ENCODE measurements at places on chromosomes 2 and 18.

GRCh38 chr2:190841707-190842505 is 38.7 kb upstream of the GLS start:
- DNase-seq, result peak; percentile 57

DNA sequence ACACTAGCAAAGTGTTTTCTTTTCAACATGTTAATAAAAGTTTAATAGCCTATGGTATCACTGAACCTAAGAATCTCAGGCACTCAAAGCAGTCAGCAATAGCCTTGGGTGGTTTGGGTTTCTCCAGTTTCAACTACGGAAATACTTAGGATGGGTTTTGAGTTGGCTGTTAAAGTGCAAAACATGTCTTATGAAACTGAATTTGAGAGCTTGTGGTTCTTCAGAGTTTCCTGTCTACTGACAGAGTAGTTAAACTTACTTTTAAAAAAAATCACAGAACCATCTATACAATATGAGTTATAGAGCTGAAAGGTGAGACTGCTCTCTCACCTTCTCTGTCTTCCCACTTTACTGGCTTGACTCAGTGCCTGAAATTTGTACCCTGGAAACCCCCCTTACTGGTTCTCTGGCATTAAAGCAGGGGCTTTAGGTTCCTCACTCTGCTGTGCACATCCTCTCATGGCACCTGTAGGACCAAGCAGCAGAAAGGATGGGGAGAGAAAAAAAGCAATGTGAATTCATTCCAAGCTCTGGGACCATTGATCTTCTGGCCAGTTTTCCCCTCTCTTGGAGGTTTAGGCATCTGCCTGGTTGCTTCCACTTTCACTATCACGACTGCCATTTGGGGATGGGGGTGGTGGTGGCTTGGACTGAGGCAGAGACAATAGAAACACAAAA is 18.1 kb downstream of the CCDC141 start:
- DNase-seq, result no peak

GRCh38 chr2:207939342-207940108 is 85.8 kb downstream of the PLEKHM3 start:
- DNase-seq, result no peak

DNA sequence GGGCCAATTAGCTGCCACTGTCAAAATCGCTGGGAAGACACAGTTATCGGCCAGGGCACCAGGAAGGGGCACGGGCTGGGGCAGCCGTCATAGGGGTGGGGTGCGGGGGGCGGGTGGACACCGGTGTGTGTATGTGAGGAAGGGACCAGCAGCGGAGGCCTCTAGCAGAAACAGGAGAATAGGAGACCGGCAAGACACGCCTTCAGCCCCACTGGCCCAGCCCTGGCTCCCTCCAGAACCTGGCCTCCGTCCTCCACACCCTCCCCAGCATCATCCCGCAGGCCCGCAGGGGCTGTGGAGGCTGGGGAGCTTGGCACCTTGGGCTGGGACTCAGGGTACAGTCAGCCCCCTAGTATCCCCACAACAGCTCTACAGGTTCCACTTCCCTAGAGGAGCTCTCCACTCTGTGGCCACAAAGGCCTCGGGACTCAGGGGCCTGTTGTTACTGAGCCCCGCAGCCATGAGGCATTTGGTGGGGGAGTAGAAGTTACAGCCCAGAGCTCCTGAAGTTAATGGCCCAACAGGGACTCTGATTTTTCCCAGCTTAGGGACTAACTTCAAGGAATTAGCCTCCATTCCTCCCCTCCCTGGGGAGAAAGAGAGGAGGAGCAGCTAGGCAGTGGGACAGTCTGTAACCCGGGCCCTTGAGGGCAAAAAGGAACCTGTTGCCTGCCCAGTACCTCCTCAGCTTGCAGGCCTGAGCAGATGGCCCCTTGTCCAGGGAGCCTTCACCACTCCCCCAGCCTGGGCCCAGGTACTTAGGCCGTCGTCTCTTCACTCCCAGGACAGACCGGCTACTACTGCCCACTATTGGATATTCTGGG is 19.9 kb downstream of the SH2D6 start:
- no peak for DNase-seq

GRCh38 chr2:240573071-240573515 is 4.8 kb downstream of the RNPEPL1 start:
- no peak for DNase-seq

DNA sequence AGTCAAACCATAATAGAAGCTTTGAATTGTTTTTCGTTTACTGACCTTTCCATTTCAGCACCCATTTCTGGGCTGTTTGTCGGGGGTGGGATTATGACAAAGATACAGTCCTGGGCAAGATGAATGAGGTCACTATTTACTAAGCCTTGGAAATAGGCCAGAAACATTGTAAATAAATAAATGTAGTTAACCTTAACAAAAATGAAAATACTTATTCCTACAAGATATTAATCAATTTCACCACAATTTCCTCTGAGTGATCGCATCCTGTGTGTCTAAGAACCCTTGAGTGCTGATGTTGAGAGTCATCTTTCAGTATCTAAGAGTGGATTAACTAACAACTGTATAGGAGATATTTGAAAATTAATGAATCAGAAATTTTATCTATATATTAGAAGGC is 14.0 kb downstream of the ITGA4 start:
- DNase-seq, result peak; percentile 57

DNA sequence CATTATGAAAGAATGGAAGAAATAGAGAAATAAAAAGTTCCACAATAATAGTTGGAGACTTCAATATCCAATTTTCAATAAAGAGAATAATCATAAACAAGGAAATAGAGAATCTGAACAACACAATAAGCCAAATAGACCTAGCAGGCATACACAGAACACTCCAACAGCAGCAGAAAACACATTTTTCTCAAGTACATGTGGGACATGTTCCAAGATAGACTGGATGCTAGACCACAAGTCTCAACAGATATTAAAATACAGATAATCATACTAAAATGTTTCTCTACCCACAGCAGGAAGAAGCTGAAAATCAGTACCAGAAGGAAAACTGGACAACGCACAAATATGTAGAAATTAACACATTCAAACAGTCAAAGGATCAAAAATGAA is 113.9 kb downstream of the USP34 start:
- DNase-seq, result no peak

DNA sequence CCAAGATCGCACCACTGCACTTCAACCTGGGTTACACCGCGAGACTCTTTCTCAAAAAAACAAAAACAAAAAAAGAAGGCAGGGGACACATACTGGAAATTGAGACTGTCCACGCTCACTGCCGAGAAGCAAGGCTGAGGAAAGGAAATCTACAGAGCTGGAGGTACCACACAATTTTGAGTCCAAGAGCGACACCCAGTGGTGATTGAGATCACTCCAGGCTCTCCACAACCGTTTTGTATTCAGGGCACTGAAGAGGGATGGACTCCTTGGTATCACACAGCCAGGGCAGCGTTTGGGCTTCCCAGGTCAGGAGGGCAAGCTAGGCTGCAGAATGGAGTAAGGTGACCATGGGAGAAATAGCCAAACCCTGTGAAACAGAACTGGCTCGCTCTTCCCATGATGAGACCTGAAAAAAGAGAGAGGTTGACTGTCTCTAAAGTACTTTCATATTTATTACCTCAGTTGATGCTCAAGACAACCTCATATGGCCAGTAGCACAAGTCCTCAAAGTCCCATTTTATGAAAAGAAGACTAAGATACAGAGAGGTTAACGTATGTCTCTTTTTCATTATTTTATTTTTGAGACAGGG is 74.5 kb upstream of the YPEL5 start:
- DNase-seq, result peak; percentile 67

DNA sequence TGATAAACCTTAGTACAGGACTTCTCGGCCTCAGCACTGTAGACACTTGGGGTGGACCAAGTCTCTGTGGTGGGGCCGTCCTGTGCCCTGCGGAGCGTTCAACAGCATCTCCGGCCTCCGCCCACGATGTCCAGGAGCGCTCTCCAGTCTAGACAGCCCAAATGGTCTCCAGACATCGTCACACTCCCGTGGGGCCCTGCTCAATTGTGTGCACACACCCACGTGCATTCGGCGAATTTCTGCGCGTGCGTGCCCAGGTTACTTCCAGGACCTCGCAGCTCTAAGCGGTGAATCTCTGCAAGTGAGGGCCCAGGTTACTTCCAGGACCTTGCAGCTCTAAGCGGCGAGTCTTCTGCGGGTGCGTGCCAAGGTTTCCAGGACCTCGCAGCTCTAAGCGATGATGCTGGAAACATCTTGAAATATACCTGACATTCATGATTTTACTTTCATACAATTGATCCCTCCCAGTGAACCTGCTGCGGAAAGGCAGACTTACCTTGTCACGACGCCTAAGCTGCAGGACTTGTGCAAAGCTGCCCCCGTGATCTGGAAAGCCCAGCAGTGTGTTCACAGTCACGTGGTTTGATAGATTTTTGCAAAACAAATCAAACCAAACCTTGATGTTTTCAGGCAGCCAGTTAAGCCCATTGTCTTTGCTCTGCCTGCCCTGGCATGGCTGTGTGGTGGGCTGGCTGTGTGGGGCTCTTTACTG is 16.1 kb upstream of the OTOS start:
- no peak for DNase-seq

GRCh38 chr2:167776359-167776758 is 471.0 kb downstream of the STK39 start:
- DNase-seq, result no peak

DNA sequence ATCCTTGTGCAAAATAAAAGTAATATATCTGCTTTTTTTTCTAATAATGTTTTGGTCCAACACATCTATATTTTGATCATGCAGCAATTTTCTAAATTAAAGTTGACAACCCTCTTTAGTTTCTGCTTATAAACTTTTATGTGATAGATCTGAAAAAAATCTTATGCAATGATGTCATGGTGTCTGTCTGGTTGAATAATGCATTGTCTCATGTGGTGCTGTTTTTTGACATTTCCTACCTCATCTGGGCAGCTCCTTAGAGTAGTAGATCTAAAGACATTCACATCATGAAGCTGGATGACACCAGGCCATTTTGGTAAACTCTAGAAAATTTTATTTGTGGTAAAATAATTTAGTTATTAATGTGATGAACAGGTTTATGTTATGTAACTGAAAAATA is 106.8 kb upstream of the FN1 start:
- no peak for DNase-seq

GRCh38 chr2:28355521-28356094 is 37.0 kb upstream of the FOSL2 start:
- DNase-seq, result no peak

DNA sequence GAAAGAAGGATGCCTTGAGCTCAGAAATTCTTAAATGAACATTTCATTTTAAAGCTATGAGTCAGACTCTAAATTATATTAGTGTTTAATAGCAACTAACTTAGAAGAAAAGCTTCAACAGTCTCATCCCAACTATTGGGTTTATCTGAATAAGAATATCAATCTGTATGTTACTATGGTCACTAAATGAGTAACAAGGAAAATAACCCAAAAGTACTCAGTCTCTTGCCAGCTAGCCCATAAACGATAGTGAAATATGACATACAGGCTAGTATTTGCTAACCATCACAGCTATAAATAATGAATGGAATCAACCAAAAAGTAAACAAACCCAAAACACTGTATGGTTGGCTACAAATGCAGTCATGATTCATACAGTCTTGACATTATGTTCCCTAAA is 174.9 kb downstream of the RAB3GAP1 start:
- peak; percentile 63 for DNase-seq

DNA sequence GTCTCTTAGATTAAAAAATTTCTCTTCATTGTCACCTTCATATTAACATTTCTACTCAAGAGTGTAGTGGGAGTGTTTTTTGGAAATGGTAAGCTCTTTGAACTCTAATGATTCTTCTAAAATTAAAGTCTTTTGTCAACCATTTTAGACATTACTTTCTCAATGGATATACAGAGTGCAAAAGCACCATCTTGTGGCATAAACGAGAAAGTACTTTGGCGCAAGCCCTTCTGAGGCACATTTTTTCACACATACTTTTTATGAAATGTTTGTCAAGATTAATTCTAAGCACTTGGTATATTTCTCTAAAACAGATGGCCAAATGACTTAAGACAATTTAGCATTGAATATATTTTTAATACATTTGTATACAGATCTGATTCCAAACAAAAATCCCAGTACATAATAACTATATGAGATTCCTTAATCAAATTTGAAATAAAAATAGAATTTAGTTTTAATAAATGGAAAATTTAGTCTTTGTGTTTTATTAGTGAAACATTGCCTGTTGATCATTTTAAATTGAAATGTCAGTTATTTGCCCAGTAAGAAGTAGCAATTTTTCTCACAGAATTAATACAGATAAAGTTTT is 63.3 kb upstream of the GALNT5 start:
- DNase-seq, result peak; percentile 64

- no peak for DNase-seq
Observed at GRCh38 chr2:22934747-22935146, 450.2 kb upstream of the KLHL29 start.

DNA sequence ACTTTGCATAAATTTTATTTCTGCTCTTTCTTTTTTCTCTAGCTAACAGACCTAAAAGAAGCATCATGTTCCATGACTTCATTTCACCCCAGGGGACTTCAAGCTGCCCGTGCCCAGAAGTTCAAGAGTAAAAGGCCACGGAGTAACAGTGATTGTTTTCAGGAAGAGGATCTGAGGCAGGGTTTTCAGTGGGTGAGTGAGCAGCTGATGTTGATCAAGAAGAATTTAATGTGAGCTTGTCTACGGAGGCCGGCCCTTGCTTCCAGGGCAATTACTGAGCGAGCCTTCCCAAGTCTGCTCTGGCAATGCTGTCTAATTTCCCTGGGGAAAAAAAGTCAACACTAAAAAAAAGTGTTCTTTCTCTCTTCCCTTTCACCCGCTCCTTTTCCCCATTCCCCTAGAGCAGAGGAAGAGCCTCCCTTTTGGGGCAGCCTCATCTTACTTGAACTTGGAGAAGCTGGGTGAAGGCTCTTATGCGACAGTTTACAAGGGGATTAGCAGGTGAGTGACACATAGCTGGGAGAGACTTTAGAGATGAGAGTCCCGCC is 1.2 kb downstream of the CDK15 start:
- peak; percentile 74 for DNase-seq

DNA sequence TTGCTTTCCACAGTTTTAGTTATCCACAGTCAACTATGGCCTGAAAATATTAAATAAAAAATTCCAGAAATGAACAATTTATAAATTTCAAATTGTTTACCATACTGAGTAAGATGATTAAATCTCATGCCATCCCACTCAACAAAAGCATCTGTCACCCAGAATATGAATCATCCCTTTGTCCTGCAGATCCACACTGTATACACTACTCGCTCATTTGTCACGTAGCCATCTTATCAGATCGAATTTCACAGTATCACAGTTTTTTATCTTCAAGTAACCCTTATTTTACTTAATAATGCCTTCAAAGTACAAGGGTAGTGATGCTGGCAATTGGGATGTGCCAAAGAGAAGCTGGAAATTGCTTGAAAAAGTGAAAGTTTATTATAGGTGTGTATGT is 291.8 kb upstream of the LRATD1 start:
- DNase-seq, result no peak

- no peak for DNase-seq
Observed at GRCh38 chr2:58922245-58922644, 681.1 kb upstream of the FANCL start.

GRCh38 chr2:238697193-238698071 is 150.5 kb upstream of the TWIST2 start:
- DNase-seq, result no peak
